ENCODE measurements at places on chromosomes 11 and 22.

GRCh38 chr11:78993802-78994430 lies 419.3 kb upstream of the NARS2 start:
- no peak for DNase-seq

GRCh38 chr22:43481568-43482317 lies 69.9 kb downstream of the MPPED1 start:
- peak; percentile 74 for DNase-seq

DNA sequence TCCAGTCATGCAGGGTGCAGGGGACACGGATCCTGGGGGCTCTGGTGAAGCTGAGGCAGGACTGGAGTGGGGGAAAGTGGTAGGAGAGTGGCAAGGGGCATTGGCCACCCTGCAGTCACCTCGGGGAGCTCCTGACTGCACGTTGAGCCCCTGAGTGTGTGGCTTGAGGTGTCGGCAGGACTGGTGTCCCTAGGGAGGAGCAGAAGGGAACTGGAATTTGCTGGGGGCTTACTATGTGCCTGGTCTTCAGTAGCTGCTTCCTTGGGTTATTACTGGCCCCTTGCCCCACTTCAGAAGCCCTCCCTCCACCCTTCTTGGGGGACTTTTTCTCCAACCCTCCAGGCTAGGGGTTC lies 31.5 kb downstream of the IFT27 start:
- DNase-seq: no peak

- DNase-seq: no peak
Measured at GRCh38 chr22:40512426-40513136, 123.9 kb downstream of the MRTFA start.

DNA sequence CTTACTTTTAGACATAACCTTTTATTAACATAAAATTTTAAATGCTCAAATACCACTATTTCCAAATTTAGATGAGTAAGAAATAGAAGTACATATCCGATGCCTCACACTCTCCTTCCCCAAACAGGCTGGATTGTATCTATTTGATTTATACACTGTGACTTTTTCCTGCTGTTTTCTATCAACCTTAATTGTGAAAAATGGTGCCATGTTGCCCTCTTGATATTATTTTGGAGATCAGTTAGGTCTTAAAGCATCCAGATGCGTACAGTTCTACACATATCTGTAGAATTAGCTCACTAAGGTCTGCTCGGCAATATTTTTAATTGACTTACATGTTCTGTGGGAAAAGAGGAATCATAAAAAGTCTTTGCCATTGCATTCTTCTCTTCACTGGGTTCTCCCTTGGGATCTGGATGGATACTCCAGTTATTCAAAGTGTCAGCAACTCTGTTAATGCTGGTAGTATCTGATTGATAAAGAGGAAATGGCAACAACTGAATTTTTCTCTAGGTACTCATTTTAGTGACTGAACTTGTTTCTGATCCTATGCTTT lies 27.2 kb downstream of the EIF3M start:
- DNase-seq: no peak

DNA sequence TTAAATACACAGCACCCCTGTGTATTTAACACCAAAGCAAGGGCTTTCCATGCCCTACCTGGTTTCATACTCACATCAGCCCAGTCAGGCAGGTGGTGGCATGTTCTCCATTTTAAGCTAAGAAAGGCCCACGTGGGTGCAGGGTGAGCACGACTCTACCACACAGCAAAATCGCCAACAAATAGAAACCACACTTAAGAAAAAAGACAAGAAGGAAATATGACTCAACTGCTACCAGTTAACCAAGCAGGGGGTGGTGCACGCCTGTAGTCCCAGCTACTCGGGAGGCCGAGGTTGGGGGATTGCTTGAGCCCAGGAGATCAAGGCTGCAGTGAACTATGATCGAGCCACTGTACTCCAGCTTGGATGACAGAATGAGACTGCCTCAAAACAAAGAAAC lies 35.2 kb upstream of the TFIP11 start:
- no peak for DNase-seq

GRCh38 chr11:47415091-47415854 lies 6.9 kb downstream of the SLC39A13 start:
- no peak for DNase-seq

DNA sequence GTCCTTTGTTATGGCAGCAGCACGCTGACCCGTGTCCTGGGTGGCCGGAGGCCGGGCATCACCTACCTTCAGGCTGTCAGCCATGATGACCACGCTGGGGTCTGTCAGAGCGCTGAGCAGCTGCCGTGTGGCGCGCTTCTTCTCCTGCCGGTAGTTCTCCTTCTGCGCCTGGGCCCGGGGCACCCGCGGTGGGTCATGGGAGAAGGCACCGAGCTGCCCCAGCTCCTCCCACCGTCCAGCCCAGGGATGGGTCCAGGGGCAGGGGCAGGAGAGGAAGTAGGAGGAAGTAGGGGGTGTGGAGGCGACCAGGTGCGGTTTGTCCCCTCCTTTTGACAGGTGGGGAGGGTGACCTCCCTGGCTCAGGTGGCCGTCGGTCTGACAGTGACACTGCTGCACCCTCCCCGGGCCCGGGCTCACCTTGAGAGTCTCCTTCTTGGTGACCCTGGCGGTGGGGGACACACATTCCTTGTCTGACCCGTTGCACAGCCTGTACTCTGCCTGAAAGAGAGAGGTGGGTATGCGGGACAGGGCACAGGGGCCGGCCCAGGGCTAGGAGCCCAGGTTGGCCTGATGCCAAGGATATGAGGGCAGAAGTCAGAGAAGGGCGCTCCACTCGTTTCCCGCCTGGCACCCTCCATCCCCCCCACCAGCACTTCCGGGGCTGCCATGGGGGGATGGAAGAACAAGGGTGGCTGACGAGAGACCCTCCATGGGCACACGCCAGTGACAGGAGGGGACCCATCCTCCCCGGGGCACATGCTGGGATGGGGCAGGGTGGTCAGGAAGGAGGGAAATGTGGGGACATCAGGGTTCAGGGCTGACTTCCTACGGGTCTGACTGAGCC lies 43.0 kb downstream of the OSBPL5 start:
- peak; percentile 36 for DNase-seq

DNA sequence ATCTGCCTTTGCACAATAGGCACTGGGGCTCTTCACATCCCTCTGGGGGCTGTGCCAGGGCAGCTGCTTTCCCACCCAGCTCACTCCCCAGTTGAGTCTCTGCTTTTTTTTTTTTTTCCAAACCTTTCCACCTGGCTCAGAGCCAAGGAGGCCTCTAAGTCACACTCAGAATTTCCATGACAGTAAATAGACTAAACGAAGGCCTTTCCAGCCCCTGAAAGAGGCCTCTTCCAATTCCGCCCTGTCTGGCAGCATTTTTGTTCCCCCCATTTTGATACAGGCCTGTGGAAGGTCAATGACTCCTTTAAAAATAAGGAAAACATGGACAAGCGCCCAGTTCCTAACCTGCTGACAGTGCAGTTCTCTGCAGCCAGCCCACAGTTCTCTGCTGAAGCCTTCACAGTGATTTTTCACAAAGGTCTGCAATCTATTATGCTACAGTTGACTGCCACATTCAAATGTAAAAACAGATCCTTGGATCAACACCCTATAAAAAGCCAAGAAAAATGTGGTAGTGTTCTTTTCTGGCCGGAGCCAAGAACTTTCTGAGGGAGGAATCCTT lies 107.5 kb upstream of the SESN3 start:
- peak; percentile 3 for DNase-seq

- peak; percentile 60 for DNase-seq
Measured at GRCh38 chr11:57316017-57316416, 8.7 kb downstream of the TNKS1BP1 start.

- no peak for DNase-seq
Measured at GRCh38 chr11:64400102-64400501, 41.1 kb downstream of the RPS6KA4 start.

- DNase-seq: peak; percentile 96
Measured at GRCh38 chr22:23289851-23290724, 109.8 kb downstream of the BCR start.

GRCh38 chr22:22700631-22701030 lies 56.2 kb downstream of the GGTLC2 start:
- DNase-seq: no peak

DNA sequence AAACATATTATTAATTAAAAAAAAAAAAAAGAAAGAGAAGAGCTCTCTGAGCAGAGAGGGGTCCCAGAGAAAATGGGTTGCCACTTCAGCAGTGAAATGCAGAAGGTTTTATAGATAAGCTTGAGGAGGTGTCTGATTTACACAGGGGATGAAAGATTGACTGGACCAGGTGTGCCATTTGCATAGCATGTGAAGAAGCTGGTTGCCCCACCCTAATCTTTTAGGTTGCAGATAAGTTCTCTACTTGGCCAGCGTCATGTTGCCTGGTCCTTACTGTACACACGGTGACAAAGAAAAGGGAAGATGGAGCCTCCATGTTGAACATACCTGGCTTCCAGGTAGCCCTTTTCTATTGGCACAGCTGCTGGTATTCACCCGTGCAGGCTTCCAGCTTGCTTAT lies 41.4 kb downstream of the MS4A2 start:
- no peak for DNase-seq

DNA sequence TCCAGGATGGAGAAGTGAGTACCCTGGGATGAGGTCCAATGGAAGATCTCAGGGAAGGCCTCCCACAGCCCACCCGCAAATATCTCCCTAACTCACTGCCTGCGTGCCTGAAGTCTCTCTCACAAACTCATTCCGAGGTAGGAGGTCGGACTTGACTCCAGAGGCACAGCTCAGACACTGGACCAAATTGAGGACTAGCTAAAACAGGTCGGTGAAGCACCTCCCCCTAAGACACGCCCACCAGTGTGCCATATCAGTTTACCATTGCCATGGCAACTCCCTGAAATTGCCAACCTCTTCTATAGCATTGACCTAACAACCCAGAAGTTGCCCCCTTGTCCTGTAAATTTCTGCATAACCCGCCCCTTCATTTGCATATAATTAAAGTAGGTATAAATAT lies 17.5 kb downstream of the RPL3 start:
- DNase-seq: no peak

DNA sequence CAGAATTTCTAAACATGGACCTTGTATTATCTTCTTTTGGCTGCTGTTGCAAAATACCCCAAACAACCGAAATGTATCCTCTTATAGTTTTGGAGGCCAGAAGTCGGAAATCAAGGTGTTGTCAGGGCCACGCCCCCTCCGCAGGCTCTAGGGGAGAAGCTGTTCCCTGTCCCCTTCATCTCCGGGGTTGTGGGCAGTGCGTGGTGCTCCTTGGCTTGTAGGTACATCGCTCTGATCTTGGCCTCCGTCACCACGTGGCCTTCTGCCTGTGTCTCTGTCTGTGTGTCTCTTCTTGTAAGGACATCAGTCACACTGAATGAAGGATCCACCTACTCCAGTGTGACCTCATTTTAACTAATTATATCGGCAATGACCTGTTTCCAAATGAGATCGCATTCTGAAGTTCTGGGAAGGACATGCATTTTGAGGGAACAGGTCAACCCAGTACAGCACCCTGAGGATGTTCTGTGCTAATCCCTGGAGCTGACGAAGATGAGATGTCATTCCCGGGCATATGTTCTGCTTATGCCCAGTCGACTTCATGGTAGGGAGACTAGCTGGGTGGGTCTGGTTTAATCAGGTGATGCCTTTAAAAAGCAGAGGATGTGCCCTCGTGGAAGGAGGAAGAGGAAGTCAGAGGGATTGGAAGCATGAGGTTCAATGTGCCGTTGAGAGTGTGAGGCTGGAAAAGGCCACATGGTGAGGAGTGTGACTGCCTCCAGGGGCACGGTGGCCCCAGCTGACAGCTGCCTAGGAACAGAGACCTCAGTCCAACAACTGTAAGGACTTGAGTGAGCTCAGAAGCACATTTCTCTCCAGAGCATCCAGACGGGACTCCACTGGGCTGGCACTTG lies 531.1 kb downstream of the TBC1D22A start:
- no peak for DNase-seq

GRCh38 chr22:17845790-17846189 lies 71.5 kb upstream of the BID start:
- DNase-seq: no peak

GRCh38 chr11:10305262-10305963 lies 540 bp downstream of the ADM start:
- peak; percentile 69 for DNase-seq

DNA sequence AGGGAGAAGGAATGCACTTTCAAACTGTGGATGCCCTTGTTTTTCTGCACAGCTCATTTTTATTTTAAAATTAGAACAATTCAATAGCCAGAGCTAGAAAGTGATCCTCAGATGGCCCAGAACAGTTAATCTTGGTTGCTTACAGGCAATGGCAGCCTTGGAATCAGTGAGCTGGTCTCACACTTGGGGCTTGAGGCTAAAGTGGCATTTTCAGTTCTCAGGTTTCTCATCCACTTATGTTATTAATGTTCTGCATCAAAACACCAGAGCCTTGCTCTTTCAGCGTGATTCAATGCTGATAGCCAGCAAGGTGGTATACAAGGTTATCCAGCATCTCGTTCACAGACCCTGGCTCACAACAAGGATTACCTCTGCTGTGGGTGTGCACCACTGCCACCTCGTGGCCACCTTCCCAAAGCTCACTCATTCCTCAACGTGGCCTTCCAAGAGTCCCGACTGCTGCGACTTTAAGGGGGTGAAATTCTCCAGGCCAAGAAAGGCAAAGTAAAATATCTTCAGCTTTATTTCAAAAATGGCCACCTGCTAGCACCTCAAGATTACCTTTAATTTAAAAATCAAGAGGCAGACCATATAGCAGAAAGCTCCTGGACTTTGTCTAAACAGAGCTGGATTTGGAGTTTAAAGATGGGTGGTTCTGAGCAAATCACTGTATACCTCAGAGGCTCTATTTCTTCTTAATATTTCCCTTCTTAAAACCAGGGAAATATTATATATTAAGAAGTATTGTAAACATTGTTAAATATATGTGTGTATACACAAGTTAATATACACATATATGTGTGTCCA lies 34.2 kb upstream of the FSHB start:
- DNase-seq: peak; percentile 33

DNA sequence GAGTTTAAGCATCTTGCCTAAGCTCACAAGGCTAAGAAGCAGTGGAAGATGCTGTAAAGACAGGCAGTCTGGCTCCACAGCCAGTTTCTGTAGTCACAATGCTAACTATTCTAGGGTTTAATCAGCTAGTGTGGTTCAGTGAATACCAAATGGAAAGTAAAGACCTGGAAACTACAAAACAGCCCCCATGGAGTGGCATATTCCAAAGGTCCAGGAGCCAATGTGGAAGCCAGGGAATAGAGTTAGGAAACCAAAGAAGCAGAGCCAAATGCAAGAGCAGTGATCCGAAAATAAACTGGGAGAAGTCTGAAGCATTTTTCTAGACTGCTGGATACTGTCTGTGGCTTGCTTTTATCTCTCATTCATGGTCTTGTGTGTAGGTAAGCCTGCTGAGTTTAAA lies 731.2 kb upstream of the ANO5 start:
- DNase-seq: no peak

DNA sequence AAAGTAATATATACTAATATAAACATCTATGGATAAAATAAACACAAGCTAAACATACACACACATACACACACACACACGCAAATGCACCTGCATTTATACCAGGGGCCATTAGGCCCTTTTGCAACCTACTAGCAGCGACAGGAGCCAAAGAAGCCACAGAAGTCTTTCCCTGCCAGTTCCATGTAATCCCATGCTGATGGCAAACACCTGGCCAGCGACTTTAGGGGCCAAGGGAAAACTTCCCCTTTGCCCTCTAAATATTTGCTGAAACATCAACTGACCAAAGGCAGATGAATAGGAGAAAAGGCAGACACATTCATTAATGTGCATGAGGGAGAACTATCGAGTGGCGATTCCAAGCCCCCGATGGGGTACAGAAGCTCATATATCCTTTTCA lies 14.8 kb upstream of the P2RY2 start:
- no peak for DNase-seq

- DNase-seq: peak; percentile 58
Measured at GRCh38 chr22:46578824-46579561, 41.2 kb upstream of the GRAMD4 start.

- DNase-seq: no peak
Measured at GRCh38 chr11:102836290-102836875, 7.0 kb downstream of the MMP3 start.

Data from H7 (cell line).